ENCODE measurements at places on chromosomes 3 and 15.

- DNase-seq: no peak
Measured at GRCh38 chr3:55752911-55753310, 265.8 kb upstream of the WNT5A start.

DNA sequence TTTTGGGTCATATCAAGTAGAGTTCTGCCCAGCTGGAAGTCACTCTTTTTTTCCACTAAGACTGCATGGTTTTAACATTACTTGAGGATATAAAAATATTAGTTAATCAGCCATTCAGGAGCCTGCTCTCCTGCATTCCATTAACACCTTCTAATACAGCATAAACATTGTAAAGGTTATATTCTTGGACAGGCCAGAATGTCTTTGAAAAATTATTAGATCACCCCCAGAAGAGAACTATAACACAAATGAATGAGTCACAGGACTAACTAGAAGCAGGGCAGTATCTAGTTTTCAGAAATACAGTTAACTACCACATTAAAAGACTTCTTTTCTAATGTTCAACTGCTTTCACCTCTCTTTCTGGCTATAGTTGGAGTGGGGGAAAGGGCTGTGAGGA, 80.9 kb downstream of the THBS1 start:
- DNase-seq: no peak

- no peak for DNase-seq
Measured at GRCh38 chr15:70361891-70362290, 264.2 kb upstream of the TLE3 start.

GRCh38 chr3:197151580-197151979, 122.0 kb upstream of the MELTF start:
- DNase-seq: no peak

- DNase-seq: no peak
Measured at GRCh38 chr3:125023833-125024555, 31.8 kb downstream of the HEG1 start.

- no peak for DNase-seq
Measured at GRCh38 chr3:192570821-192571791, 156.2 kb downstream of the FGF12 start.

DNA sequence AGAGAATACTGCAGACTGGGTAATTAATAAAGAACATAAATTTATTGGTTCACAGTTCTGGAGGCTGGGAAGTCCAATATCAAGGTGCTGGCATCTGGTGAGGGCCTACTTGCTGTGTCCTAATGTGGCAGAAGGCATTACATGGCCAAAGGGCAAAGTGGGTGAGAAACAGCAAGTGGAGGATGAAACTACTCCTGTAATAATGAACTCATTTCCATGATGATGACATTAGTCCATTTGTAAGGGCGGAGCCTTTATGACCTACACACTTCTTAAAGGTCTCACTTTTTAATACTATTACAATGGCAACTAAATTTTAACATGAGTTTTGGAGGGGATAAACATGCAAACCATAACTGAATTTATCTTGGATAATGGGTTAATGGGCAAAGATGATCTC, 139.6 kb upstream of the SGO1 start:
- DNase-seq: no peak

GRCh38 chr15:72415304-72415703, 17.2 kb downstream of the TMEM202 start:
- no peak for DNase-seq

GRCh38 chr3:132154619-132155018, 119.8 kb upstream of the CPNE4 start:
- no peak for DNase-seq

DNA sequence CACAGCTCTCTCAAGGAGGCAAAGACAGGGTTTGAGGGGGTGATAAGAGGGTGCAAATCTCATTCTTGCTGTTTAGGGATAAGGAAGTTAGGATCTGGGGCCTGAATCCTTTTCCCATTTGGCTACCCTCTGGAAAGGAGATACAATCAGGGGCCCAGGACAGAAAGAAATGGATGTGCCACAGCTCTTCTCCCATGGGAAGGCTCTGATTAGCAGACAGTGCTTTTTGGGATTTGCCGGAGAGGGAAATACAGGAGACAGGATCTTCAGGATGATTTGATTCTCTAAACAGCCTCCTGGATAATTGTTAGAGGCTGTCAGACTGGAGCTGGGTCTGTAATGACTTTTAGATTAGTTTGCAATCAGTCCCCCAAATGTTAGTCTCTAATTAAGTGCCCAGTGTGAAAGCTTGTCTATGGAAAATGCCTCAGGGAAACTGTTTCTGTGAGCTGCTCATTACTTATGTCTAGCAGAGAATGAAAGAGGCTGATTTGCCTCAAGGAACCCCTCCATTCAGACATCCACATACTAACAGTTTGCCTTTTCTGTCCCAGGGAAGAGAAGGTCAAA, 67.6 kb downstream of the COL6A5 start:
- no peak for DNase-seq

DNA sequence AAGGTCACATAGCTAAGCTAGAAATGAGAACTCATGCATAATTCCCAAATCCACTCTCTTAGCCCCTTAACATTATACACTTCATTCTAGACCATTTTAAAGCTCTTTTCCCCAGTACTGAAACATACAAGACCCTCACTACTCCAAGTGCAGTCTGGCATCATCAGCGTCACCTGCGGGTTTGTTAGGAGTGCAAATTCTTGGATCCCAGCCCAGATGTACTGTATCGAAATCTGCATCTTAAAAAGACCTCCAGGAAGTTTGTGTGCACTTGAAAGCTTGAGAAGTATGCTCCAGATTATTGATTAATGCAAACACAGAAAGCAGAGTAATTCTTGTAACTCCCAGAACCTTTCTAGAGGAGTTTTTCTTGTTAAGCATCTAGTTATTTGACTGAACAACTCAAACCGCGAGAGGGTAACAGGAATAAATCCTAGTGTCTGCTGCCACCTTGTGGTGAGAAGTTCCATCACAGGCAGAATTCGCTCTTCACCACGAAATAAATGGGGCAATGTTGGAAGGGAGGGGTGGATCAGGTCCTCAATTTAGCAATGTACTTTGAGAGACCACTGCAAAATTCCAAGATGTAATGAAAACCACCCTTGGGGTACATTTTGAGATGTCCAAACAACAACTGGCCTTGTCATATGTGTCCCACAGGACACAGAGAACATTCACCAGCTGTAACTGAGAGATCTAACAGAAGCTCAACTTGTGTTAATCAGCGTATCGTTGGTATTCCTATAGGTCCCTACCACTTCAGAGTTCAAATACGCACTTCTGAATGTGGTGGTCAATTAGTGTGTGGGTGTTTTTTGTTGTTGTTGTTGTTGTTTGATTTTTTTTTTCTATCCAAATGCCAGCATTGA, 583 bp upstream of the C3orf49 start:
- peak; percentile 63 for DNase-seq

DNA sequence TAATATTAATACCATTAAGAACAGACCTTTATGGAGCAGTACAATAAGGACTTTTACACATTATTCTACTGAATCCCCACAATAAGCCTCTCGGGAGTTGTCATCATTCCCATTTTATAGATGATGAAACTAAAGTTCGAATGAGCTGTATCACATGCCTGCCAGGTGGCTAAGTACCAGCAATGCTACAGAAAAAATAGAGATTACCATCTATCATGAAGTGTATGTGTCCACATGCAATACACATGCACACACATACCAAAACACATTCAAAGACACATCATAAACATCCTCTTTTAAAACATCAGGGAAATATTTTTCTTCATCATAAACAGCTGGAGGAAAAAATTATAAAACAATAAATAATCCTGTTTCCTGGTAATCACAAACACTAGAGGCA, 136.6 kb downstream of the SUCLG2 start:
- DNase-seq: no peak

DNA sequence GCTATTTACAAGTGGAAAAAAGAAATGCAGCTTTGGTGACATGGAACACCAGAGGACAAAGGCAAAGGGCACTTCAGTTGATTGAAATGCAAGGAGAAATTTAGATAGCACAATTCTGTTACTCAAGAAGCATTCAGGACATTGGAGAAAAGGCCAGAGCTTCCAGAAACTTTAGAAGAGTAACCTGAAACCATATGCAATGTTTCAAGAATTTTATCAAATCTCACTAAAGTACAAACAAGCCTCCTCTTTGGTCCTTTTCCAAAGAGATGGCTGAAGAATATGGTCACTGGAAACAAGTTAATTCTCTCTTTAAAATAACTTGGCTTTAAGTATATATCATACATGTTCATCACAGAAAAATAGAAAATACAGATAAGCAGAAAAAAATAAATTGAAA, 14.6 kb upstream of the LMOD3 start:
- no peak for DNase-seq

- DNase-seq: no peak
Measured at GRCh38 chr3:136464502-136464901, 214.4 kb downstream of the PCCB start.

DNA sequence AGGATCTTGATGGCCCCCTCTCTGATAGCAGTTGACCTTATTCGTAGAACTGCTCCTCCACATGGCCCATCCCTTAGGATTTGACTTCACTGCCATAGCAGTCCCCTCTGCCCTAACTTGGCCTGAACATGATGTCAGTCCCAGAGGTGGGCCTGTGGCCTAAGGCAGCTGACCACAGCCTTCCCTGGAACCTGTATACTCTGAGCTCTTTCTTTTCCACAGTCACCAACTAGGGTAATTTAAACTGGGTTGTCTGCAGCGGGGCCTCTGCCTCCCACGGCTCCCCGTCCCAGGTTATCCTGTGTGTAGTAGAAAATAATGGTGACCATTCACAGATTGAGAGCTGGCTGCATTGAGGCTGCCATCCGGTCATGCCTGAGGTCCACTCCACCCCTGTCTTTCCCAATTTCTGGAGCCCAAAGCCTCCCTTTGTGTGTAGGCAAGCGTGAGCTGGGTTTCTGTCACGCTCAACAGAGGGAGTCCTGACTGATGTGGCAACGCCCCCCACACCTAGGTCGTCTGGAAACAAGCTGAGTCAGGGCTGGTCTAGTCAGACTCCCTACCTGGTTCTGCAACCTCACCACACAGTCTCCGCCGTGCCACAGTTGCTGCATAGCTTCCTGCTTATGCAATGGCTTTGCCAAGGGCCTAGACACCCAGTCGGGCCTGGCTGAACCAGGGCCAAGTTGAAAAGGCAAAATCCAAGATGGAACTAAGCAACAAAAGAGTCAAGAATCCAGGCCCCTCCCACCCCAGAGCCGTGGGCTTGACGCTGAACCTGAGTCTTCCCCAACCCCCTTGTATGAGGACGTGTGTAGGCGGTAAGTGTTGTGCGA, 284.5 kb downstream of the XXYLT1 start:
- no peak for DNase-seq

DNA sequence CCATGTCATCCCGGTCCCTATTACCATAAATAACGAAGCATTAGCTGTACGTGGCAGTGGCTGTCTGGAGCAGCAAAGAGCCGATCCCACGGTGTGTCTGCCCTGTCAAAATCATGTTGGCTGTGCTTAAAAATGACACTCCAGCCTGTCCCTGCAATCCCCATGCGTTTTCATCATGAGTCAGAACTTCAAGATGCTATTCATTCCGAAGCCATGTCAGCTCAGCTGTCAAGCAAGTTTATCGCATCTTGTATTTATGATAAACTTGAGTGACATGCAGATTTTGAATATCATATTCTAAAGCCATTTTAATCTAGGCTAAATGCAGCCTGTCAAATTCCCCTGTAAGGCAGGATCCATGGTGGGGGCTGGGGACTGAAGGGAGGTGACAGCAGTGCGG, 152.4 kb downstream of the TJP1 start:
- no peak for DNase-seq

DNA sequence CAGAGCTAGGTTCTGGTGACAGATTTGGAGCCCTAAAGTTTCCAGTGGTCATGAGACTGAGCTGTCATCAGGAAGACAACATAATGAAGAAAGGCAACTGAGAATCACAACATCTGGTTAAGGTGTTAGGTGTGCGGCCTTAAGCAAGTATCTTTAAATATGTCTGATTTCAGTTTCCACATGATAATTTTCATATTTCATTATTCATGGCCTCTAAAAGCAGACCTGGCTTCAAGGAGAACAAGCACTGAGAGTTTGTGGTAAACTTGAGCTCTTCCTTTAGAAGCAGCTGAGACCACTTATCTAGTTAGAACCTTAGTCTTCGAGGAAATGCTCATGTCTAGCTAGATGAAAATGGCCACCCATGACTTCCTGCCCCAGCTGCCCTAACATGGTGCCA, 25.7 kb upstream of the MYLK start:
- no peak for DNase-seq

DNA sequence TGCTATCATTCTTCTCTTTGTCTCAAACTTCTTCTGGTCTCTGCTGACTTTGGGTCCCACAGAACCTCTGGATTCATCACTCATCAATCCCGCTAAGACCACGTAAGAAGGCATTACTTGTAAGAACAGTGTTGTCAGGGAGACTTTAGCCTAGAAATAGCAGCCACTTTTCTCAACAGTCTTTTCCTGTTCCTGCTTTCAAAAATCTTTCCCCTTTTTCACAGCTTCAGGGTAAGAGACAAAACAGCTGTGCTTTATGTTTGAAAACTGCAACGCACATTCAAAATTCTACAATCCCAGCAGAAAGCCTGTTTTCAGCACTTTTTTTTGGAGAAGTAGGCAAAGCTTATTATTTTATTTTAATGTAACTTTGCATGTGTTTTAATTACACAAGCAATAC, 42.0 kb upstream of the FAM98B start:
- DNase-seq: no peak

DNA sequence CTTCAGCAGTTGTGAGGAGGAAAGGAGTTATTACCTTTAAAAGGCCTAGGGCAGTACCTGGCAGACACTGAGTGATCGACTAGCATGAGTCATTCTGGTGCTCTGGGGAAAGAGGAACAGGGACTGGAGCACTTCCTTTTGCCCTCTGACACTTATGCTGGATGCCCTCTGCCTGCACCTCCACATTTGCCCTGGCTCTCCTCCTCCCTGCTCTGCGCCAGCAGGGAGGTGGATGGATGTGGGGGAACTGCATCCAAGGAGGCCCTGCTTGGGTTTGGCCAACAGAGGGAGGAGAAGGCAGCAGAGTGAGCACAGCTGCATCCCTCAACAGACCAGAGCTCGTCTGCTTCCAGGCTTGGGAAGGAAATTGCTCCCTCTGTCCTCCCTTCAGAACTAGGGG, 75.0 kb downstream of the SEMA5B start:
- no peak for DNase-seq

DNA sequence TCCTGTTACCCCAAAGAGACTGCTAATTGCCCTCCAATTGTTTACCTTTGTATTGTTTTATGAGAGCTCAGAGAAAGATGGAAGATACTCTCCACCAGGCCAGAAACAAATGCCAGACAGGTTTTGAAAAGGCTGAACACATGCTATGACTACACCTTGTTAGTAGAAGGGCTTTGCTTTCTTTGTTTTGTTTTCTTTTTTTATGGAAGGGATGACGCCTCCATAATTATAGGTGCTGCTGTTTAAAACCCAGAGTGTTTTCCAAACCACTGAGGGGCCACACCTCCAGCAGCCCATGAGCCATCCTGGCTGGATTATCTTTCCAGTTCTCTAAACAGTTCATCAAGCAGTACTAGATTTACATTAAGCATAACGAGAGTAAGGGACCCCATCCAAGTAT, 5.6 kb upstream of the FOXP1 start:
- no peak for DNase-seq

- DNase-seq: no peak
Measured at GRCh38 chr3:134237454-134238145, 13.1 kb downstream of the RYK start.

GRCh38 chr3:111824351-111824750, 34.7 kb upstream of the PHLDB2 start:
- DNase-seq: no peak

Data from CD4-positive, alpha-beta T cell treated with Interleukin-15 for 4 hours (primary cell).